ENCODE measurements at places on chromosomes 2 and 18.

DNA sequence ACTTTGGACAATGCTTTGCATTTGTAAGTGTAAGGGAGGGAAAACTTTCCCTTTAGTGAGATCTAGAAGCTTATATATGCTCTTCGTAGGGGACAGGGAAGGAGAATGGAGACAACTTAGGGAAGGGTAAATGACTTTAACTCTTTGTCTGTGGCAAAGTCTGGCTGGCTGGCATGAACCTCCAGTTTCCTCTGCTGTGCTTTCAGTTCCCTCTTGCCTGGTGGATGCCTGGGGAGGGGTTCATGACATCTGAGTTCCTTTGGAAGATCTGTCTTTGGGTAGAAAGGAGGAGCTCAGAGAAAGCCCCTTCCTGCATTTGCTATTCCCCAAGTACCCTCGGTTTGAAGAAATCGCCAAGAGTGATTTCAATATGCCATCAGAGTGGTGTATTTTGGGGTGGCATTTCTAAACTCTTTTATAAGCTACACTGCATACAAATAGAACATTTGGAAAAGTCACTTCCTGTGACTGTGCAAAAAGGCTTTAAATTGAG, 143.6 kb downstream of the VAPA start:
- no peak for DNase-seq

GRCh38 chr2:206996556-206997065, 57.3 kb downstream of the CPO start:
- no peak for DNase-seq

GRCh38 chr2:225069966-225070365, 27.7 kb upstream of the DOCK10 start:
- no peak for DNase-seq

DNA sequence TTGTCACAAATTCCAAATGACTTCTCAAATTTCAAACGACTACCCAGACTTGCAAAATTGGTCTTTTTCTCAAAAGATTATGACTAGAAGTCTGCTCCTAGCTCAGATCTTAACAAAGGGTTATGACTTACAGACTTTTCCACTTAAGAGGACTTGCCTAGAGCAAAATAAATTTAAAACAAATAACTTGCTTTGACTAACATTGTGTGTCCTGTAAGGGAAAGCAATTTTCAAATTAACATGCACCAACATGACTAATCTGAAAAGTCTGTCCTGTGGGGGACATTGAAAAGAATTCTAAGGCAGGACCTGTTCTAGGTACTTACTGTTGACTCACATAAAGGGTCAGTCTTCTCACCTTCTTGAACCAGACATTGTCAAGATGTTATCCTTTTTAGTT, 53.5 kb upstream of the TMEM200C start:
- no peak for DNase-seq

DNA sequence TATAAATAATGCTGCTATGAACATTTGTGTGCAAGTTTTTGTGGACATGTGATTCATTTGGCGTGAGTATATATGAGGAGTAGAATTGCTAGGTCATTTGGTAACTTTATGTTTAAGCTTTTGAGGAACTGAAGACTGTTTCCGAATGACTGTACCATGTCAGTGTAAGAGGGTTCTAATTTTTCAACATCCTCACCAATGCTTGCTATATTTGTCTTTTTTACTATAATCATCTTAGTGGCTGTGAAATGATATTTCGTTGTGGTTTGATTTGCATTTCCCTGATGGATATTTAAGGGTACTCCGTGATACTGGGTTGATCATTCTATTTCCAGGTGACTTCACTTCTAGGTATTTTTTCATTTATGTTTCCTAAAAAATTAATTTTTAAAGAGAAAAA, 241.1 kb downstream of the BCL2 start:
- no peak for DNase-seq

- DNase-seq: no peak
Measured at GRCh38 chr2:109527846-109528705, 85.7 kb downstream of the SEPTIN10 start.

DNA sequence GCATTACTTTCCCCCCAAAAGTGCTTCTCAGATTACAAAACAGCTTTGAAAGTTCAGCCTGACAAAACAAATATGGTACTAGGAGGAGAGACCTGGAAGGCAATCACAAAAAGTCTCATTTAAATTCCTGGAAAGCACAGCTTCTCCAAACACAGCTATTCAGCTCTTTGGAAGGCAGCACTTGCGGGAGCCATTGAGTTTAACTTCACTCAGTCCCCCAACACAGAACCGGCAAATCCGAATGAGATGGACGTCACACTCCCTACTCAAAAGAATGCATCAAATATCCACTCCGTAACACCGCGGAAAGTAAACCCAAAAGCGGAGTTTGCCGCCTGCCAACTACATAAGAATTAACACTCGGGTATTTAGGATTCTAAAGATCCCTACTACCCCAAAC, 638 bp downstream of the ST6GAL2 start:
- DNase-seq: no peak
